ENCODE measurements at places on chromosomes 1 and 21.

DNA sequence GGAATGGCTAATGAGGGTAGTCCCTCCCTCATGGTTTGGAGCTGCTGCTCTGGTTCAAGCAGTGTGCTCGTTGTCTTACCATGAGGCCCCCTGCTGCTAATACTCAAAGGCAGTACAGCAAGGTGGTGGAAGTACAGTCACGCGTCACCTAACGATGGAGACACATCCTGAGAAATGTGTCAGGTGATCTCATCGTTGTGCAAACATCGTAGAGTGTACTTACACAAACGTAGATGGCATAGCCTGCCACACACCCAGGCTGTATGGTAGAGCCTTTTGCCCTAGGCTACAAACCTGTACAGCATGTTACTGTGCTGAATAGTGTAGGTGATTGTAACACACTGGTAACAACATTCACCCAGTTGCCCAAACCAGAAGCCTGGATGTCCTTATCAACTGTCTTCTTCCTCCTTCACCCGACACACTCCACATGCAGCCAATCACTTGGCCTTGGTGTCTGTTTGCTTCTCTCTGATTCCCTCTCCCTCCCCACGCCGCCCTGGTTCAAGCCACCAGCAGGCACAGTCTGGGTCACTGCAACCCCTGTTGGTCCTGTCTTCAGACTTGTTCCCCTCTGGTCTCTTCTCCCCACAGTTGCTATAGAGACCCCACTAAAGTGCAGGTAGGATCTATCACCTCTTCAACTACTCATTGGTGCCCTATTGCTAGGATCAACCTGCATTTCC, 6.0 kb upstream of the KCNA2 start:
- no peak for DNase-seq
- no peaks in the 10 kb centered on the region for H3K36me3 ChIP-seq
- no peaks in the 10 kb centered on the region for H3K4me1 ChIP-seq
- no peak overlapping the region for H3K27ac ChIP-seq
- peaks cover 39% of the 10 kb centered on the region for H3K27me3 ChIP-seq
- no peak overlapping the region for H3K4me3 ChIP-seq

DNA sequence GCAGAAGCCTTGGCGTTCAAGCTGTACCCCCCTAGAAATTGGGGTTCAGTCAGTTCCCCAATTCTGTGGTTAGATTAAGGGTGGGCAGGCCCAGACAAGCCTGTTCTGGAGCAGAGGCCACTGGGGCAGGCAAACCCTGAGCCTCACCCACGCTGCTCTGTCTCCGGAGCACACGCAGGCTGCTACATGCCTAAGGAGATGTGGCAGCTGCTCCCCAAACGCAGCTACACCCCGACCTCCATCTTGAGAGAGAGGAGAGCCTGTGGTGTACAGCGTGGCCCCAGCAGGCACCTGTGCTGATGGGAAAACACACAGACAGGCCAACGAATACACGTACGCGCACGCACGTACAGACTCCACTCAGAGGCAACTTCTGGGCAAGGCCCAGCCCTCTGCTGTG, 33.9 kb upstream of the GRHL3 start:
- DNase-seq: no peak
- no peak overlapping the region for H3K4me3 ChIP-seq
- H3K4me1 ChIP-seq: peaks cover 3% of the 10 kb centered on the region
- no peak overlapping the region for H3K27ac ChIP-seq
- H3K27me3 ChIP-seq: no peaks in the 10 kb centered on the region
- no peaks in the 10 kb centered on the region for H3K36me3 ChIP-seq

DNA sequence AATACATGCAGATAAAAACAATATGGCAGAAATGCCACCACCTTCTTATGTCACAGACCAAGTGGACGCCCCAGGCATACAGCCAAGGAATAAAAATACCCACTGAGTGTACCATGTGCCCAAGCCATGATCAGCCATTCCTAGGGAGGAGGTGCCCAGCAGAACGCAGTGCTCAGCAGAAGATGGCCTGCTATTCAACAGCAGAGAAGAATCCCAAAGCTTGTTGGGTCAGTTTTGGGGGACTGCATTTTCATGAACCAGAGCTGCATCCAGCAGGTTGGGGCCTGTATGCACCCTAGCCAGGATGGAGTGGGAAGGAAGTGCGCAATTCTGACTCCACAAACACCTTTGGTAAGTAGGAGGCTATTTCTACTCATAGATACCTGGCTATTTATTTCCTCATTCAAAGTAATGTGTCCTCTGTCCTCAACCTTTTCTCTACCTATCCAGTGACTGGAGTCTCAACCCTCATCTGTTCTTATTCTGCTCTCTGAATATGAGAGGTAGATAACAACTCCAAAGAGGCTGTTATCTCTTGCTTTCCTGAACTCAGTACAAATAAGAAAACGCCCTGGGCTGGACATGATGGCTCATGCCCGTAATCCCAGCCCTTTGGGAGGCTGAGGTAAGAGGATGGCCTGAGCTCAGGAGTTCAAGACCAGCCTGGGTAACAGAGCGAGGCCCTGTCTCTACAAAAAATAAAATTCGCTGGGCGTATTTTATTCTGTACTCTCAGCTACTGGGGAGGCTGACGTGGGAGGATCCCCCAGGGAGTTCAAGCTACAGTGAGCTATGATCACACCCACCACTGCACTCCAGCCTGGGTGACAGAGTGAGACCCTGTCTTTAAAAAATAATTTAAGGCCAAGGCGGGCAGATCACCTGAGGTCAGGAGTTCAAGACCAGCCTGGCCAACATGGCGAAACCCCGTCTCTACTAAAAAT, 2.5 kb upstream of the PLEKHM2 start:
- H3K27ac ChIP-seq: peak overlapping the region; percentile 56
- peaks cover 18% of the 10 kb centered on the region for H3K4me1 ChIP-seq
- no peaks in the 10 kb centered on the region for H3K36me3 ChIP-seq
- H3K27me3 ChIP-seq: no peaks in the 10 kb centered on the region
- no peak for DNase-seq

- H3K4me3 ChIP-seq: peak within 1 kb of the TSS; percentile 53
- H3K27ac ChIP-seq: peak within 1 kb of the TSS; percentile 60
- peaks cover 17% of the 10 kb centered on the region for H3K4me1 ChIP-seq
- H3K27me3 ChIP-seq: no peaks in the 10 kb centered on the region
- H3K36me3 ChIP-seq: peaks cover 15% of the 10 kb centered on the region
- peak; percentile 95 for DNase-seq
Observed at GRCh38 chr1:150515328-150516049, at the start of gene FALEC. Gene FALEC, plus strand, starts transcription at chr1:150515752.

GRCh38 chr1:204874274-204874673, 3.6 kb downstream of the NFASC start:
- H3K36me3 ChIP-seq: no peaks in the 10 kb centered on the region
- no peaks in the 10 kb centered on the region for H3K4me1 ChIP-seq
- H3K4me3 ChIP-seq: no peak overlapping the region
- no peaks in the 10 kb centered on the region for H3K27me3 ChIP-seq
- DNase-seq: no peak

DNA sequence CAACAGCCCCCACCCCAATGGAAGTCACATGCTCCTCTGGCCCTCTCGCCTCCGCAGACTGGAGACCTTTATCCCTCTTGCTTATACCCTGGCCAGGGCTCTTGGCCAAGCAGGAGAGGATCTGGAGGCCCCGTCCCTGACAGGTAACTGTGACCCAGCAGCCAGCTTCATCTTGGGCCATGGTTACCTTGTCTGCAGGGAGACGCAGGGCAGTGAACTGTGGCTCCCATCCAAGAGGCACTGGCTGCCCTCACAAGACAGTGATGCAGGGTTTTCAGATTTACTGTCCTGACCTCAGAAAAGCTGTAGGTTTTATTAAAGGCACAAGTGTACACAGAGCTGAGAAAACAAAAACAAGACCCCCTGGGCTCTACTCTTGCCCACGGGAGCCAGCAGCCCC, 96.7 kb upstream of the KLHDC7A start:
- H3K27ac ChIP-seq: no peak overlapping the region
- no peaks in the 10 kb centered on the region for H3K36me3 ChIP-seq
- H3K4me3 ChIP-seq: no peak overlapping the region
- DNase-seq: no peak
- H3K27me3 ChIP-seq: no peaks in the 10 kb centered on the region

- peak; percentile 51 for DNase-seq
- no peaks in the 10 kb centered on the region for H3K27me3 ChIP-seq
- no peaks in the 10 kb centered on the region for H3K4me1 ChIP-seq
- H3K4me3 ChIP-seq: no peak overlapping the region
- H3K36me3 ChIP-seq: no peaks in the 10 kb centered on the region
- no peak overlapping the region for H3K27ac ChIP-seq
Observed at GRCh38 chr1:6515771-6516170, 24.3 kb upstream of the PLEKHG5 start.

- no peak overlapping the region for H3K27ac ChIP-seq
- peaks cover 3% of the 10 kb centered on the region for H3K4me1 ChIP-seq
- no peak overlapping the region for H3K4me3 ChIP-seq
- no peaks in the 10 kb centered on the region for H3K27me3 ChIP-seq
Observed at GRCh38 chr1:89610457-89611011, 22.4 kb upstream of the LRRC8C start.

DNA sequence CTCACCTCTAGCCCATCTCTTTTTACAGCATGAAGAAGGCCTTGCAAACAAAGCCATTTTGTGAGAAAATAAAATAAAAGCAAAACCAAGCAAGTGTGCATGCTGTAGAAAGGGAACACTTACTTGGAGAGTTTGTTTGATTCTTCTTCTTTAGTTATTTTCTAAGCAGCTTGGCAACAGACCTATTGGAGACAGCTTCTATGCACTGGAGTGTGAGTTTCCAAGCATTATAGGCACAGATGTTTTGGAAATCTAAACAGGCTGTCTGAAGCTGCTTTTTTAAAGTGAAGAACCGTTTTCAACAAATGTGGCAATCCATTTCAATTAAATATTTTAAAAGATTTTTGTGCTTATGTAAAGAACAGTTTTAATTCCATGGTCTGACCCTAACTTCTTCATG, 76.6 kb downstream of the NGF start:
- no peak overlapping the region for H3K4me3 ChIP-seq
- no peaks in the 10 kb centered on the region for H3K27me3 ChIP-seq
- DNase-seq: no peak

DNA sequence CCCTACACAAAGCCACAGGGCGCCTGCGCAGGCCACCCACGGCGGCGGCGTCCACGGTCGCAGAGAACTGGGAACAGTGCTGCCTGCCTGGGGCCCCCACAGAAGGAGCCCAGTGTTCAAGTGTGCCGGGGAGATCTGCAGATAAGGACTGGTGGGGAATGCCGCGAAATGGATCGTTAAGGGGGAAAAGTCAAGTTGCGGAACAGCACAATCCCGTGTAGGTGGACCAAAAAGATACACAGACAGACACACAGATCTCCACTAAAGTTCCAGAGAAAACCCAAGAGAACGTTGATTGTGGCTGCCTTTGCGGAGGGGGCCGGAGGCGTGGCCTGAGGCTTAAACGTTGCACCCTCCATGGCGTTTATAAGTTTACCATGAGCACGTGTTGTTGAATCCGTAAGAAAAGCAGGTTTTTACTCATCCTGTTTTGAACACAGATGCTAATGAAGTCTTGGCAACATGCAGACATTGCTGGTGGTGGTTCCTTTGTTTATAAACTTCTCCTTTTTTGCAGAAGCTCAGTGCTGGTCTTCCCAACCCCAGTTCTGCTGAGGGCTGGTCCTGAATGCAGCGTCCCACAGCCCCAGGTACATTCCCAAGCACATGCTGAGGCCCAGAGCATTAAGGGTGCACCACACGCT, 4.1 kb downstream of the SPATC1L start:
- no peaks in the 10 kb centered on the region for H3K27me3 ChIP-seq
- H3K27ac ChIP-seq: no peak overlapping the region
- no peaks in the 10 kb centered on the region for H3K36me3 ChIP-seq
- no peak for DNase-seq

DNA sequence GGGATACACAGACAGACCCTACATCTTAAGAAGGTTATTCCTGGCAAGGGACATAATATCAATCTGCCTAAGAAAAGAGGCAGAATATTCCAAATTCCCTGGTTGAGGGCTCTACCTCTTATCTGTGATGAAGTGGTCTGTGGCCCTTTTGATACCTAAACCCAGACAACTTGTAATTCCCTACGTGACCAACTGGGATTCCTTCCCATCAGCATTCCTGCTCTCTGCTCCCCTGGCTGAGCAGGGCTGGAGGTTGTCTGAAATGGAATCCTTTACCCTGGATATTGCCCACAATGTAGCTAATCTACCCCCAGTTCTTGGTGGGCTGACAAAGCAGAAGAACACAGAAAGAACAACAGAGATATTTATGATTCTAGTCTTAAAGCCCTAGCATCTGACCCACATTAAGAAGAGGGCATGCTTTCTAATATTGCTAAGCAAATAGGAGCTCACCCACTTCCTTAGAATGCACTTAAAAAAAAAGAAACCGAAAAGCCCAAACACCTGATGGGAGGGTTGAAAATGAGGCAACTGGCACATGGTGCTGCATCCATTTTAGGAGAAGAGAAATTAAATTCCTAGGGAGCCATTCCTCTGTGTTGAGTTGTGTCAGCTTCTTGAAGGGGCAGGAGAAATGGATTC, 36.8 kb downstream of the GADD45A start:
- no peak overlapping the region for H3K4me3 ChIP-seq
- no peaks in the 10 kb centered on the region for H3K27me3 ChIP-seq
- no peaks in the 10 kb centered on the region for H3K36me3 ChIP-seq

GRCh38 chr1:24415910-24416665, 486 bp downstream of the NIPAL3 start:
- H3K27ac ChIP-seq: peak overlapping the region; percentile 78
- H3K4me3 ChIP-seq: peak overlapping the region; percentile 76
- DNase-seq: no peak
- no peaks in the 10 kb centered on the region for H3K27me3 ChIP-seq
- peaks cover 19% of the 10 kb centered on the region for H3K4me1 ChIP-seq

DNA sequence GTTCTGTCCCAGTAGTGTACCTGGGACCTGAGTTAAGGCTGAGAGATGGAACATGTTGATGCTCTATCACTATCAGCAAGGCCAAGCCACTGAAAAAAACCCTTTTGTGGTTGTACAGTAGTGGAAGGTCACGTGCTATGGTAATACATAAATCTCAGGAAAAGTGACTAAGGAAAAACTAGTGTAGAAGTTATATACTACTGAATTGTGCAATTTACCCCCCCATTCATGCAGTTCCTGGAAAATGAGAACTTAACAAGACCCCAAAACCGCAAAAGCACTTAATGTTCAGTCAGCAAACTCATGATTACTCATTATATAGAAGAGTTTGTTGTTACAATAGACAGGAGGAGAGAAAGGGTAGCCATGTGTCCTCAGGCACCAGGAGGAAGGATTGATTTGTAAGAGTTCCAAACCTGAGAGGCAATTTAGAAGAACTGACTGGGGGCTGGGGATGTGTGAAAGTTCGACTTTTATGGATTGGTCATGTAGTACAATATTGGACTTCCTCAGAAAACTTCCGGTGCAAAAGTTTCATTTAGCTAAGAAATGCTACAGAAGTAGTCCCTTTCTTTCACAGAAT, 91.6 kb downstream of the RGL1 start:
- no peaks in the 10 kb centered on the region for H3K27me3 ChIP-seq
- DNase-seq: peak; percentile 91
- H3K27ac ChIP-seq: no peak overlapping the region
- peaks cover 7% of the 10 kb centered on the region for H3K36me3 ChIP-seq
- no peaks in the 10 kb centered on the region for H3K4me1 ChIP-seq
